Mucosa of descending colon (tissue), 3 donors: ENCODE measurements at places on chromosomes 4 and X. TPM values are rescaled to one million over a fixed set of nuclear protein-coding genes. Genes with fewer than 3 reads are reported as not detected.

PRICKLE3 gene
- 13.0 TPM for total RNA-seq

CENPVL2 gene
- total RNA-seq = not detected

DNA sequence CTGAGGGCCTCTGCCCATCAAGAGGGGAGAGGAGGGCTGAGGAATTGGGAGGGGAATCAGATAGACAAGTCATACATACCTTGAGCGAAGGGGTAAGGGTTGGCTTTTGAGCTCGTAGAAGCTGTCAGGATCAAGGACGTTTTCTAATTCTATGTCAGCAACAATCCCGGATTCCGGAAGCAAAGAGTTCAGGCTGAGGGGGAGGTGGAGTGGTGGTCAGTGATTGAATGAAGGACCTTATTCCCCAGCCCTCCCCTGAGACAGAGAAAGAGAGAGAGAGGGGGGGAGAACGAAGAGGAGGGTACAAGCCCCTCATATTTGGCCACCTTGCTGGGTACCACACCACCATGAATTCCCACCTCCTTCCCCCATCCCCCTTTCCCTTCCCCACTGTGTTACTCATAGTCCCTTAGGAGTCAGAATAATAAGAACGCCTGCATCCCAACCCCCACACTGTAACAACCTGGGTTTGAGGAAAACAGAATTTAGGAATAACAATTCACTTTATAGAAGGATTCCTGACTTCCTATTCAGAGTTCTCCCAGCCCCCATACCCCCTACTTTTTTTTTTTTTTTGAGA, 2.7 kb downstream of the TFE3 start:
- no peak for DNase-seq

DNA sequence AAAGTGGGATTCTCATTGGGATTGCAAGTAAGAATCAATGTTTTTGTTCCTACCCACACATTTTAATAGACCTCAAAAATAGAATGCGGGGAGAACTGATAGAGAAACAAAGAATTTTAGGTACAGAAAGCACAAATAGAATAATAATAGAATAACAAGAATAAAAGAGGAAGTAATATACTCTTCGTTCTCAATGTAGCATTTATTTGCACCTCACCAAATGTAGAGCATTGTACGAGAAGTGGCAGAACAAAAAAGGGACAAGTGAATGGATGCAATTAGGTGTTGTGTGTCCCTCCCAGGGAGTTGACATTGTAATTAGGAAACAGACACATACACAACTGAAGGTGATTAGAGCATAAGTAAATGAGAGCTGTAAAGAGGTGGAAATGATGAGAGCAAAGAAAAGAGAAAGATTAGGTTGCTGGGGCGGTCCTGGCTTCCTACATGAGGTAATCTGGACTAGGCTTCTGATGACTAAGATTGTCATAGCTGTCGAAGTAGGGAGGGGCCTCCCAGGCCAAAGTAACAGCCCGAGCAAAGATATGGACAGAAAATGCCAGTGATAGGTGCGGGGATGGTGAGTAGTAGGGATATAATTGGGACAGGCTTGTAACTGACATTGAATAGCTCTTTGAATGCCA, 10.4 kb downstream of the RAB9A start:
- DNase-seq = no peak
